Muscle of back (tissue), 13 donors: ENCODE measurements at places on chromosomes 7 and 10.

DNA sequence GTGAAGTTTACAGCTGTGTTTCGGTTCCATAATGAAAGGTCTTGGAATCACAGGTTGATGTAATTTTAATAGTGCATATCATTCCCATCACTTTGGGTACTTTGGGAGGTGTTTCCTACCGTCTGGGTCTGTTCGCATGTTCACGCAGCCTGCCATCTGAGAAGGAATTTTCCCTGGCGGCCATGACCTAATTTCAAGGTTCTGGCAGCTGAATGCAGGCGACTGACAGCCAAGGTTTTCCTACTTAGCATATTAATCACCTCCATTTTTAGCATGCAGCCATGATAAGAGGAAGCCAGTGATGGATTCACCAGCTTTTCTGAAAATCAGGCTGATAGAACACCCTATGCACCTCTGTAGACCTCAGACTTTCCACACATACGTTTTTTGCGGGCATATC, 319.1 kb upstream of the TMEM229A start:
- no peak for DNase-seq

DNA sequence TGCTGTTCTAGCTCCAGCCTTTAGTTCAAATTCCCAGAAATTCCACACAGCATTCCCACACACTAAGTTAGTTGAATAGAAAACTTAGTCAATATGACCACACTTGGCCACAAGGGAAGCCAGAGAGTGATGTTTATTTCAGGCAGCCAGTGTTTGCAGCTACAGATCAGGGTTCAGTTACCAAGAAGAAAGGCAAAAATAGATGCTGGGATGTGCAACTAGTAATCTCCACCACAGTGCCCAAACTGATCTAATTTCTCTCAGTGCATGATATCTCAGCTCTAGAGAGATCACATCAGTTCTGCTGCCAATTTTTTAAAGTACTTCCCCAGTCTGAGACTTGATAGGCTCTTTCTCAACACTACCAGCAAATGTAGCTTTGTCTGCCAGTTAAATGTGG, 17.6 kb downstream of the SLF2 start:
- no peak for DNase-seq

DNA sequence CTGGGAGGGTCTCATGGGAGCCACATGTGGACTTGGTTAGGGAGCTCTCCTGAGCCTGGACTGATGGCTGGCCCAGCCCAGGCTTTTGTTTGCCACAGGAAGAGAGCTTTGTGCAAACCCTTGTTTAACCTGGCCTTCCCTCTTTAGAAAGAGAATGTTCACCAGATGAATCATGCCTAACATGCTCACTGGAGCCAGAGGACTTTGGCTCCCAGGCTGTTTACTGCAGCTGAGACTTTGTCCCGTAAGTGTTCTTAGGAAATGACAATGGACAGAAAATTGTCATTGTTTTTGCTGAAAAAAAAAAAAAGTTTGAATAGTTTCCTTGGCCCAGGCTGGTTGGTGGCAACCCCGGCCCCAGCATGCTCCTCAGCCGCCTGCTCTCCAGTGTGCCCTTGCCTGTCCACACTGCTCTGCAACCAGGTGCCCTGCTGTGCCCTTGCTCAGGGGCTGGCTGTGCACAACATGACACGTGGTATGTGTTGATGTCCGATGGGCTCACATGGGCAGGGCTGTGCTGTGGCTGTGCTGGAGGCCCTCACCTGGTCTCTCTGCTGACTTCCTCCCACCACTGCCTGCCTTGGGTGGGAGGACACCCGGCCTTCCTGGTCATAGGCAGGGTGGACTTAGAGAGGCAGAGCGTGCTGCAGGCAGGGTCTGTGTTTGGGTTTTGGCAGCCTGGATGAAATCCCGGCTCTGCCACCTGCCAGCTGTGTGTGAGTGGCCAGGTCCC, 215.3 kb upstream of the ZNF32 start:
- DNase-seq = peak; percentile 69

- no peak for DNase-seq
Observed at GRCh38 chr10:51952056-51952455, 252.7 kb upstream of the CSTF2T start.

- DNase-seq = no peak
Observed at GRCh38 chr7:83150310-83150709, 12.4 kb downstream of the PCLO start.

DNA sequence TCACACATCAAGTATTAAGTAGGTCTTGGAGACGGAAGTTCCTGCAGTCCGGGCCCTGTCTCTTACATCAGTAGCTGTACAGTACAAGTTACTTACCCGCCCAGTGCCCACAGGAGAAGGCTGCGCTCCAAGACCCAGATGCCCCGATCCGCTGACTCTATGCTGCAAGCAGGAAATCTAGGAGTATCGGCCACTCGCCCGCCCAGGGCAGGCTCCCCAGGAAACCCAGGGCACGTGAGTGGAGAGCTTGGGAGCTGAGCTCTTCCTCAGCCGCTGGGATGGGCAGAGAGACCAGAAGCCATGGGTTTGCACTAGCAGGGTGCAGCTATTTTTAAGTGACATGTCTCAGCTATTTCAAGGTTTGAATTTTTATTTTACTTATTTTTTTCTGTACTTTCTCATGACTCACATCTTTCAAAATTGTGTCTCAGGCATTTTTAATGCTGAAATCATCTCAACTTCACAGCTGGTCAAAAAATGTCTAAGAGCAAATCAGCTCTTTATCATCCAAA, 1.9 kb upstream of the GPER1 start:
- DNase-seq = no peak

- DNase-seq = peak; percentile 7
Observed at GRCh38 chr7:86937363-86937878, 122.0 kb downstream of the ELAPOR2 start.

GRCh38 chr7:155268921-155269650, 28.6 kb upstream of the INSIG1 start:
- DNase-seq = no peak

GRCh38 chr10:131090761-131091661, 220.5 kb downstream of the TCERG1L start:
- no peak for DNase-seq

DNA sequence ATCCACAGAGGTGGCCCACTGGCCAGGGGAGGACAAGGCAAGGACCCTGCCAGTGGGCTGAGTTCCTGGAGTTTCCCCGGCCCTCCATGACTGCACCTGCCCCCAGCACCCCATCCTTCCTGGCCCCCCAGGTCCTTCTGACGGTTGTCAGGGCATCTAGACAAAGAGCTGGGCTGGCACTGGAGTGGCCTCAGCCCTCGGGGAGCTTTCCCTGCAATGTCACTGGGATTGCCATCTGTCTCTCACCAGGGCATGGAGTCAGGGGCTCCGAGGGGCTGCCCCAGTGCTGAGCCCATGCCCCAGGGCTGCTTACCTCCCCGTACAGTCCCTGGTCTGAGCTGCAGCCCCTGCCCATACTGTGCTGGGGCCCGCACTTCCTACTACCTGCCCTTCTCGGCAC, 446.5 kb upstream of the MKI67 start:
- no peak for DNase-seq

DNA sequence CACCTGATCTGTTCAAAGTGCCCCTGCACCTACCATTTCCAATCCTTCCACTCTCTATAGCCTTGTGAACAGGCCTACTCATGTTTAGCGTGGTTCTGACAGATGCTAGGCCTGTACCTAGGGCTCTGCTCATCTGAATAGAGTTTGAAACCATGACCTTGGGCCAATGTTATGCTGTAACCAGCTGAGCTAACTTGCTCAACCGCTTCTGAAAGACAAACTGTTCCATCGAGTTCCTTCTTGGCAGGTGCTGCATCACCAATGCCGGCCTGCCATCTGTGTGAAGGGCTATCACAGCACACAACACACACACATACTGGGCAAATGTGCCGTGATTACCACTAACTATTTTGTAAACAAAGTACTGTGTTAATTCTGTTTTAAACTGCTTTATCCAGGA, 419.0 kb upstream of the GALNT17 start:
- no peak for DNase-seq

DNA sequence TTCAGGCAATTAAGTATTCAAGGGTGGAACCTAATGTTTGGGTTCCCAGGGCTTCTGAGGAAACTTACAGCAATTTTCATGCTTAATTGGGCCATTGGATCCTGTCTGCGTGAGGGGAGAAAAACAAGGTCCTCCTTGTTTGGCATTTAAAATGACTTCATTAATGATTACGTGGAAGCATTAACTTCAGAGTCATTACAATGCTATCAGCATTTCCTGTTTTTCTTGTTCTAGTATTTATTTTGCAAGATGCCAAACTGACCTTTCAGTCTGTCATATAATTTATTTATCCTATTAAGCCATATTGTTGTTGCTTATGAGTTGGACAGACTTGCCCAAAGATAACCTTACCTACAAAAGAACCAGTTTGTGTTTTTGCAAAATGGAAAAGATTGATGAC, 324.1 kb upstream of the LRRN3 start:
- DNase-seq = no peak

GRCh38 chr7:107622429-107622828, 38.2 kb upstream of the SLC26A4 start:
- DNase-seq = peak; percentile 53

DNA sequence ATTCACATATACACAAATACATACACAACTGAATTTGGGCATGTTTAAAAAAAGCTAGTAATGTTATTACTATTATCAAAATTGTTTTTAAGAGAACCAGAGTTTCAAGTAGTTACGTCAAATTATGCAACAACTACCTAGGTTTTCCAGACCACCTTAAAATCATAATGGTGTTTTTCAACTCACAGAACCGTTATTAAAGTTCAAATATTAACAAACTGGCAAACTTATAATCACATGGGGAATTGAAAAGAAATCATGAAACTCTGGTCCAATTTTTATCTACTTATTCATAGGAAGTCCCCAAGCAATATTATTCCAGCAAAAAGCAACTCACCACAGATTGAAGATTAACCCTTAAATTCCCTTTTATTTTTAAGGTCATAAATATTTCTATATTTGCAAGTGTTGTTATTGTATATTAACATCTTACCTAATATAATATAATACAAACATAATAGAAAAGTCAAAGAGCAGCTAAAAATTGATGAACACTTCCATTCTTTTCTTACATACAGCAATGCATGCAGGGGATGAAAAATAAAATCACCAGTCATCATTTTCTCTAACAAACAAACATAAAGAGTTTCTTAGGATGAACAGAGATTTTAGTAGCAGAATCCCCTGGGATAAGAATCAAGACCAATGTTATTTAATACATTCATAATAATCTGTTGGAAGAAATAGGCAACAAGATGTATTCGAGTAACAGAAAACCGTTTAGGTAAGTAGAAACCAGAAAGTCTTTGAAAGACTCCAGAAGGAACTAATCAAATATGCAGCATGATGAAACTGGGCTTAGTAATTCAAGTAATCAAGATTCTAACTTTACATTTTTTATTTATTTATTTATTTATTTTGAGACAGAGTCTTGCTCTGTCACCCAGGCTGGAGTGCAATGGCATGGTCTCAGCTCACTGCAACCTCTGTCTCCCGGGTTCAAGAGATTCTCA, 391.1 kb downstream of the PARD3 start:
- DNase-seq = no peak

DNA sequence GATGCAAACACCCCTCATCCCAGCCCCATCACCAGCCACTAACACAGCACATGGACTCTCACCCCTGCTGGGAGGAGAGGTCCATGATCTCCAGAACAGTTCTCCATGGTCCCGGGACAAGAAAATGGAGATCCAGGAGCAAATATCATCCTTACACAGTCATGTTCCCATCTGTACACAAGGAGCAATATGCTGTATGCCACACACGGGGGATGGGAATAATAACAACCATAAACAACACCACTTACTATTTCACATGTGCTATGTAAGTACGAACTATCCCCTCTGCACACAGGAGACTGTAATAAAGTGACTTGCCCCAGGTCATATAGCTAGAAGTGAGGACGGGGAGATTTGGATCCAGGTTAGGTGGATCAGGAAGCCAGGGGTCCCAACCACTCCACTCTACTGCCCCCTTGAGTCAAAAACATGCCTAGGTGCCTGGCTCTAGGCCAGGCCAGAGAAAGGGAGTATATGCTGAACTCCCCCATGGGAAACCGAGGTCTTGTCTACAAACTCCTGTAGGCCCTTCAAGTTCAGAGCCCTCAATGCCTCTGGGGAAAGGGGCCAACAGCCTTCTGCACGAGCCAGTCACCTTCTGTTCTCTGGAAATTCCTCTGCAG, 34.1 kb downstream of the LRRC20 start:
- no peak for DNase-seq

DNA sequence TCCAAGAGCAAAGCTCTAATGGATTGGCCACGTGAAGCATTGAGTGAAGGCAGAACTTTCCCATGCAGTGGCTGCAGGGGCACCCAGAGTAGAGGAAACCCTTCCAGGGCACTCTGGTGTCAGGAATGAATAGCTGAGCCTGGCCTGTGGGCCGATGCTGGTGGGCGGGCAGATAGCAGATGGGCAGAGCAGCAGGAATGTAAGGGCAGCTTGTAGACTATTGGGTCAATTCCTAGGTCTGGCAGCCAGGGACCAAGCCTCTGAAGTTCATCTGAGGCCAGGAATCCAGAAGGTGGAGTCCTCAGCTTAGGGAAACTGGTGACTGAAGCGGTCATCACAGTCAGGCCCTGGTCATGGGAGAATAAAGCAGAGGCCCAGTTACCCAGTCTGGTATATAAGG, 115.4 kb downstream of the TMEM178B start:
- DNase-seq = no peak

DNA sequence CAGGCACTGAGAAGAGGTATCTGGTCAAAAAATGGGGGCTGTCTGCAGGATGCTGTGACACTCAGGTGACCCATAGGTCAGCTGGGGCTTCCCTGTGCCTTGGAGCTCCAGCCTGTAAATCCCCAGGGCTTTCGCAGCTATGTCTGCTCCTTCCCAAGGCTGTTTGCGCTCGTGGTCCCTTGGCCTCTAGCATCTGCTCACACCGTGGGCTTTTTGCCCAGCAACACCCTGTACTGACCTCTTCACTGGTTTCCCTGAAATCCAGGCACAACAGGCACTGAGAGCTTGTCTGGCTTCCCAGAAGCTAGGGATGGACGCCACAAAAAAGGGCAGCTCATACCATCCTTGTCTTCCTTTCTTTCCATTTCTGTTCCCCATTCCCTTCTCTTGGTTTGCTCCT, 280.3 kb upstream of the HABP2 start:
- no peak for DNase-seq

DNA sequence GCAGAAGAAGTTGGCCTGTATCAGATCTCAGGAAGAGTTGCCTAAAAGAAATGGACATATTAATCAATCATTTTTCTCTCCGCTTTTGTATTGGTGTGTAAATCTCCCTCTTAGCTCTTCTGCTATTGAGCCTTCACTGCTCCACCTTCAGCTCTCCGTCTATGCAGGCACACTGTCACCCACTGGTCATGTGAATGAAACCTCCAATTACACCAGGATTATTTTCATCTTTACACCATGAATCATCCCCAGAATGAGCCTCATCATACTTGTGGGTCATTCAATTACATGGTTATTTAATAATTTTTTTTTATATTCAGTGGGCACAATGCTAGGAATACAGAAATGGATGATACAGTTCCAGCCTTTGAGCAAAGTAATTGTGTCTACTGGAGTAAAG, 92.6 kb downstream of the LRRC4 start:
- peak; percentile 54 for DNase-seq

GRCh38 chr10:37855636-37856035, 1.8 kb downstream of the ZNF248 start:
- DNase-seq = peak; percentile 7

GRCh38 chr7:157898261-157898660, 561.5 kb downstream of the DNAJB6 start:
- no peak for DNase-seq

- no peak for DNase-seq
Observed at GRCh38 chr7:22587322-22587721, 87.3 kb upstream of the STEAP1B start.
